ENCODE measurements at places on chromosomes 6 and 20. TPM values are rescaled to one million over a fixed set of nuclear protein-coding genes. Genes with fewer than 3 reads are reported as not detected.

- no peak for DNase-seq
These were observed 630.7 kb downstream of the HACE1 start for GRCh38 chr6:104229057-104229456.

- peak; percentile 62 for DNase-seq
These were observed 110.5 kb downstream of the ISM1 start for GRCh38 chr20:13331536-13331935.

CUL9 gene
- total RNA-seq, result 26.1 TPM

- DNase-seq, result peak; percentile 14
These were observed 146.2 kb downstream of the FAM83B start for GRCh38 chr6:54992789-54993188.

- no peak for DNase-seq
These were observed 6.4 kb upstream of the PNPLA1 start for GRCh38 chr6:36263390-36264000.

LTB gene
- not detected for total RNA-seq

DNA sequence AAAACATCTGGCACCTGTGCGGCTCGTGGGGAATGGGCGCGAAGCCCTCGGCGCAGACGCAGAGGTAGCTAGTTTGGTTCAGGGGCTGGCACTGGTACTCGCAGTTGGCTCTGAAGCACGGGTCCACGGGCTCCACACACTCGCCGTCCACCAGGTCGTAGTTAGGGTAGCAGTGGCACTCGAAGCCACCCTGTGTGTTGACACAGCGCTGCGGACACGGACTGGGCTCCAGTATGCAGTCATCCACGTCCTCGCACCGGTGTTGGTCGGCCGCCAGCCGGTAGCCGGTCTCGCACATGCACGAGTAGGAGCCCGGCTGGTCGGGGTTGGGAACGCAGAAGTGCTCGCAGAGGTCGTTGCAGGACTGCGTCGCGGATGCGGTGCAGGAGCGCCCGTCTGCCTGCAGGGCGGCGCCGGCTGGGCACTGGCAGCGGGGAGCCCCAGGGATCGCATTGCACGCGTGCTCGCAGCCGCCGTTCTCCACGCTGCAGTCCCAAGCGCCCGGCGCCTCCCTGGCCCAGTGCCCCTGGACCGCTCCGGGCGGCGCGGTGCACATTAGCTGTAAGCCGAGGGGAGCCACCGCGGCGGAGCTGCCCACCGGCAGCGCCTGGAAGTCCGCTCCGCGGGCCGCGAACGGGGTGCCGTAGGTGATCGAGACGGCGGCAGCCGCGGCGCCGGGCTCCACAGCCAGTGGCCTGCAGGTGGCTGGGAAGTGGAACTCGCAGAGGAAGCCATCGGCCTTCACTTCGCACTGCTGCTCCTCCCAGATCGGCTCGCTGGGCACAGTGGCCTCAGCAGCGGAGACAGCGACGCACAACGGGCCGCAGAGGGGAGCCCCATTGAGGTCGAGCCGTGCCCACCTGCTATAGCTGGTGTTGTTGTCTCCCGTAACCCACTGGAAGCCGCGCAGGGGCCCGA, 930 bp downstream of the THBD start:
- DNase-seq, result peak; percentile 78

CCR6 gene
- not detected for total RNA-seq

DNA sequence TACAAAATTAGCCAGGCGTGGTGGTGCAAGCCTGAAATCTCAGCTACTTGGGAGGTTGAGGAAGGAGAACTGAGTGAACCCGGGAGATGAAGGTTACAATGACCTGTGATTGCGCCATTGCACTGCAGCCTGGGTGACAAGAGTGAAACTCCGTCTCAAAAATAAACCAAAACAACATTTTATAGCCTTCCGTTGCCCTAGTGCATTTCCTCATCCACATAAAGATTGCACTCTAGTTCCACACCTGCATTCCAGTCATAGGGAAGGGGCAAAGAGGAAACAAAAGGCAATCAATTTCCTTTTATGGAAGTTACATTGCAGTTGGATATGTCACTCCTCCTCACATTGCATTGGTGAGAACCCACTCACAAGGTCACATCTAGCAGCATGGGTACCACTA, 182.7 kb upstream of the ARG1 start:
- DNase-seq, result no peak

FNDC11 gene
- not detected for total RNA-seq

DNA sequence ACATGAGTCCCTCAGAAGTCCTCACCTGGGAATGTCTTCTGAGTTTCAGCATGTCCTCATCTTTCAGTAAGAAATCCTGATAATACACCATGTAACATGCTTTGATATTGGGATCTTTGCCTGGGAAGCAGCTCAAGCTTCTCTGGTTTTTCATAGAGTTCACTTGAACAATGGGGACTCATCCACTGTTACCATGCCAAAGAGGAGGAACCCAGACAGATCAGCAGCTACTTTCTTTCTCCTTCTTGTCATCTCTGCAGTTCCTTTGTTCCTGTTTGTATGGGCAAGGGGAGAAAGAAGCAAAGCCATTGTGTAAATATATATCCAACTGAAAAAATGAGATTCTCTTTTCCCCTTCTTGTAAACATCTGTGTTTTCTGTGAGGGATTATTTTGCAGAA, 450.6 kb upstream of the HS3ST5 start:
- DNase-seq, result no peak

DNA sequence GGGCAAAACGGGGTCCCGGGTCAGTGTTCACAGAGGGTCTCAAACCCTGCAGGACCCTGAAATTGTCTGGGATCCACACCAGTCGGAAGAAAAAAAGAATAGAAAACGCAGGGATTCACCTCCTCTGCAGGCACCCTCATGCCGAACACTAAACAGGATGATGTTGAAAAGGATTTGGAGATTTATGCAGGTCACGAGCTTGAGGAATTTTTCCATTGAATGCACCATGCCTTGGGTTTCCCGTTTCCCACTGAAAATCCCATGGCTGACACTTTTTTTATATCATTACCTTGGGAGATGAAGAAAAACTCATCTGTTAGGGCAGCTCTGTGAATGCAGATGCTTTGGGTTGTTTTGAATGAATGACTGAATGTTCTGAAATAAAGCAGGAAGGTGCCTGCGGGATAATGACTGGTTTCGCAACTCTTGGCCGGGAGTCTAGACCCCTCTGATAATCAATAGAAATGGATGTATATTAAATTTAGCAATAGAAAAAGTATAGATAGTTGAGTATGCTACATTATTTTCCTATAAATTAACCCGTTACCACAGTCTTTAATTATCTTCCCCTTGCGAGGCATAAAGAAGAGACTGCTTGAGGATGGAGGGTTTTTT, 147.5 kb upstream of the AFDN start:
- no peak for DNase-seq

- no peak for DNase-seq
These were observed 332.5 kb downstream of the TFAP2A start for GRCh38 chr6:10082385-10082784.

- DNase-seq, result no peak
These were observed 43.6 kb downstream of the PLAGL2 start for GRCh38 chr20:32163951-32164350.

DNA sequence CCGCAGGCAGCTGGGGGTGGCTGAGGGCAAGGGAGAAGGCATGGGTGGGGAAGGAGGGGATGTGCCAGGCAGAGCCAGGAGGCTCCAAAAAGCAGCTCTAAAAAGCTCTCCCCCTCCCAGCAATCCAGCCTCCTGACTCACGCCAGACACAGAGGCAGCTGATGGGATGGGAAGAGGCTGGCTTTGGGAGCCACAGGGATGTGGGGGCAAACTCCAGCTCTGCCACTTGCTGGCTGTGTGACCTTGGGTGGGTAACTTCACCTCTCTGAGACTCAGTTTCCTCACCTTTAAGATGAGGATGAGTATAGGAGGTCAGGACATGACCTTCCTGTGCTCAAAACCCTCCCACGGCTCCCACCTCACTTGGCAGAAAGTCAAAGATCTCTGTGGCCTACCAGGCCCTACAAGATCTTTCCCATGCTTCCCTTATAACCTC, 148.9 kb downstream of the CEBPB start:
- DNase-seq, result peak; percentile 88

- no peak for DNase-seq
These were observed 333.0 kb downstream of the CD83 start for GRCh38 chr6:14450578-14450977.

CSTF1 gene
- total RNA-seq, result 69.3 TPM

FAXC gene
- total RNA-seq, result 1.8 TPM

DNA sequence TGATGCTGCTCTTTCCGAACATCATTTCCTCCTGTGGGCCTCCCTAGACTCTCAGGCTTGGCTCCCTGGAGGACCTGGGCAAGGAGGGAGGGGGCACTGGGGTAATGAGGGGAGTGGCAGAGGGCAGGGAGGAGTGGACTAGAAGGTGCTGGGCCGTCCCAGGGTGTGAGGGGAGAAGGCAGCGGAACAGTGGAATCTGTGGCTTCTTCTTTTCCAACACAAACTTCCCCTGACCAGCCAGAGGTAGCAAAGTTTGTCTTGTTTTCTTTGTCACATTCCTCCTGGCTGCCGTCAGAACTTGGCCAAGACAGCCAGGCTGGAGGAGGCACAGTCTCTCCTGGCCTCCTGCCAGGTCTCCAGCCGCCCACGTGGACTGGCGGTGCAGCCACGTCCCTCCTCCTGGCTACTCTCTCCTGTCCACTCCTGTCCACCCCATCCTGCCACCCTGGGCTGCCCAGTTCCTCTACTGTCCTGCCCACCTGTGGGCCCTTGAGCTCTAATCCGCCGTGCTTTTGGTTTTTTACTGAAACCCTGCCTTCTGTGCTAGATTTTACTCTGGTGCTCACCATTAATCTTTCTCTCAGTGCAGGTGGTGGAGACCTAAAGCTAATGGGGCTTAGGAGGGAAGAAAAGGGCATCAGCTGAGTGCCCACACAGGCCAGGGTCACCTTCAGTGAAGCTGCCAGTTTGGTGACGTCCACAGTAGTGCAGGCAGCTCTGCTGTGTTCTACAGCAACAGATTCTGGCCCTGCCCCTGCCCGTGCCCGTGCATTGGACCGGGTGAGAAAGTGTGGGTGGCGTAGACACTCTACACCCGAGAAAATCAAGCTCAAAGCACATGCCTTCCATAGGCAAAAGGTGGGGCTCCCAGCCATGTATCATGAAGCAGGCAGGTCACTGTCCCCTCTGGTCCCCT, 2.8 kb upstream of the CDSN start:
- peak; percentile 96 for DNase-seq

GRCh38 chr6:33578588-33579011, 1.5 kb downstream of the BAK1 start:
- no peak for DNase-seq

GRCh38 chr6:164911873-164912580, 397.4 kb downstream of the C6orf118 start:
- DNase-seq, result peak; percentile 24

- peak; percentile 72 for DNase-seq
These were observed 85.5 kb downstream of the TRIM27 start for GRCh38 chr6:28838289-28838633.

ABCC10 gene
- total RNA-seq, result 18.2 TPM

- no peak for DNase-seq
These were observed 246.7 kb upstream of the AFDN start for GRCh38 chr6:167579806-167580618.

PHACTR1 gene
- 0.25 TPM for total RNA-seq

GRCh38 chr6:158219228-158219627, 51.1 kb downstream of the GTF2H5 start:
- DNase-seq, result peak; percentile 96

Measured in GM23248 (cell line).